ENCODE measurements at places on chromosomes 3 and 15.
A peak's percentile ranks its signal among the peaks of the same experiment; 100 is the strongest.

DNA sequence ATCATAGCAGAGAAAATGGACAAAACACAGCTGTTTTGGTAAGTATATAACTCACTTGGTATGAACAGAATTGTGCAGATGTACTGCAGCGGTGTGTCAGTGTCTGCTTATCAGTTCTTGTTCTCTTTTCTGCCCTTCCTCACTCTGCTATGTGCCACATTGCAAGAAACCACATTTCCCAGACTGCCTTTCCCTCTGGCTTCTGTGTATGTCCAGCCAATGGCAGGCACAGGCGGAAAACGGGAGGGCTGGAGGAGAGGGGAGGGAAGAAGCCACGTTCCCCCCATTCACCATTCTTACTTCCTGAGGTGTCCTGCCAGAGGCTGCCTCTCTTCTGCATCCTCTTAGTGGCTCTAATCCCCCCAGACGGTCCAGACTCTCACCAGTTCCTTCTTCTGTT lies 15.4 kb downstream of the HHLA2 start:
- no peak for DNase-seq

- DNase-seq: no peak
These were observed 66.4 kb upstream of the RPL35A start for GRCh38 chr3:197883541-197883940.

DNA sequence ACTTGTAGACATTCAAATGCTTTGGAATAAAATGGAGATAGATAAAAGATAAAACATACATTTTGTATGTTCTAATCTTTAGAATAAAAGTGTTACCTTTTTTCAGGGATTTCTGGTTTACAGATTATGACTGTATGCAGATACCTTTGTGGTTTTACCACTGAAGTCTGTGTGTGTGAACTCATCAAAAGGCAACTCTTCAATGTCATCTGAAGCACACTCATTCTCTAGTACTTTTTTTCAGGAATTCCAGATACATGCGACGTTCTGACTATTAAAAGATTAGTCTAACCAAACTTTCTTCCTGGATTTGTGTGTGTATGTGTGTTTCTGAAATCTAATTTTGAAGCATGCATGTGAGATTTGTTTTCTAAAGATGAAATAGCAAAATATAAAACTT lies 188.6 kb downstream of the NLGN1 start:
- no peak for DNase-seq

DNA sequence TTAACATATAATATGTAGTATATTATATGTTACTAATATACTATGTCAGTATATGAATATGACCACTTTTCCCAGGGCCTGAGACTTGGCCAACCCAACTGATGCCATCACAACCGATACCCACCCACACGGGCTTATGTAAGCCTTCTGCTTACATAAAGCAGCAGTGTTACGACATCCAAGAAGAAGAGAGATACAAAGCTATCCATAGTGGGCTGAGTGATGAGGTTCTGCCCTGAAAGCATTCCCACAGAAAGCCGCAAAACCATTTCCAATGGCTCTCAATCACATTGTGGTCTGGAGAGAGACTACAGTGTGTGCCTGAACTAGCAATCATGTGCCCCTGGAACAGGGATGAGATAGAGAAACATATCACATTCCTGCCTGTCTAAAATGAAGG lies 177.9 kb downstream of the PLOD2 start:
- no peak for DNase-seq

DNA sequence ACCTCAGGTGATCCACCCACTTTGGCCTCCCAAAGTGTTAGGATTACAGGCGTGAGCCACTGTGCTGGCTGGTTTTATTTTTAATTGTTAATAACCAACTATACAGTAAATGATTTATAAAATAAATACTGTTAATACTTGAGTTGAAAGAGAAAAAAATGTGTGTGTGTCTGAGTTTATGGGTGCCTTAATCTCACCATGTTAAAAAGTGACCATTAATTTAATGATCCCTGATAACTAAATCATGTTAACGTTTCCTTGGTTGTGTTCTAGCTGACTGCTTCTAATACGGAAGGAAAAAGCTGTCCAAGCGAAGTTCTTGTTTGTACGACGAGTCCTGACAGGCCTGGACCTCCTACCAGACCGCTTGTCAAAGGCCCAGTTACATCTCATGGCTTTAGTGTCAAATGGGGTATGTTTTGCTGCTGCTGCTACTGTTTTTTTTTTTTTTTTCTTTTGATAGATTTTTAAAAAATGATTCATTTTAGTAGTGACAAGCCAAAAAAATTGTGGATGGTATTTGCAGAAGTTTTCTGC lies 113.5 kb downstream of the GHSR start:
- no peak for DNase-seq

DNA sequence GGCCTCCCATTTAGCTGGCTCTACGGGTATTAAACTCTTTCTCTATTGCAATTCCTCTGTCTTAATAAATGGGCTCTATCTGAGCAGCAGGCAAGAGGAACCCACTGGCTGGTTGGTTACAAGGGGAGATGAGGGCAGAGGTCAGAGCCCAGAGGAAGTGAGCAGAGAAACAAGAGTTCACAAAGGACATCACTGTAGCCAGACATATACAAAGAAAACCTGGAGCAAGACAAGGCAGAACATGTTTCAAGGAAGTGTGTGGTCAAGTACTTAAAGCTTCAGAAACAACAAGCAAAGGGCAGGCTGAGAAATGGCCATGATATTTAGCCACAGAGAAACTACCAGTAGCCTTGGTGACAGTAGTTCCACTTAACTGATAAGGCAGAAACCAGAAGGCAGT lies 24.3 kb downstream of the SUSD5 start:
- DNase-seq: no peak

- no peak for DNase-seq
These were observed 401 bp downstream of the ZSCAN29 start for GRCh38 chr15:43370310-43370974.

DNA sequence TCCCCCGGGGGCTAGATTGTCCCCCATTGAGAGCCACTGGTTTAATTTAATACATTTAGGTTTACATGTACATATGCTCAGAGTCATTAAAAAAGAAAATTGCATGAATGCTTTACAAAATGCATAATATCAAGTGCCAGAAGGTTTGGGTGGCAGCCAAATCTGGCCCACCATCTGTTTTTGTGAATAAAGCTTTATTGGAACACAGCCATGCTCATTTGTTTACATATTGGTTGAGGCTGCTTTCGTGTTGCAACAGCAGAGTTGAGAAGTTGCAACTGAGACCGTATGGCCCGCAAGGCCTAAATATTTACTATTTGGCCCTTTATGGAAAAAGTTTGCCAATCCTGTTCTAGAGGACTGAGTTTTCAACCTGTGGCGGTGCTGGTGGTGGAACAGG lies 32.1 kb upstream of the RGMA start:
- DNase-seq: peak; percentile 94

GRCh38 chr3:52225452-52226228 lies at the start of gene TLR9:
TSS of gene TLR9 (minus strand) at chr3:52225645. CDS start at chr3:52225529, 116 bp downstream.
- DNase-seq: no peak

DNA sequence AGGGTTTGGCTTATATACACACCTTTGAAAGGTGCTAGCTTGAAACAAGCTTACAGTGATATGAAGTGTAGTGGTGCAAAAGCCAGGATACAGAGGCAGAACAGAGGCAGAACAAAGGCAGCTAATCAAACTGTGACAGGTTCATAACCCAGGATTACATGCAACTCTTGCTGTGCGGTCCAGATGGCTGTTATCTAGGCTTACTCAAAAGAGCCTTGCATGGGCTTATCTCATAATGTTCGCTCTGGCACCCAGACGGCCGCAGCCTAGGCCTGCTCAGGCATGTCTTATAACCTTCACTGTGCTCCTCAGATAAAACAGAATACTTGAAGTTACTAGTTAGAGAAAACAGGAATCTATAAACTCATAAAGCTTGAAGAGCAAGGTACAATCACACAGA lies 22.8 kb upstream of the NOX5 start:
- DNase-seq: peak; percentile 73

GRCh38 chr3:105542282-105543019 lies 175.7 kb downstream of the ALCAM start:
- DNase-seq: peak; percentile 15

- DNase-seq: no peak
These were observed 11.1 kb upstream of the PSTPIP1 start for GRCh38 chr15:76983590-76984375.

DNA sequence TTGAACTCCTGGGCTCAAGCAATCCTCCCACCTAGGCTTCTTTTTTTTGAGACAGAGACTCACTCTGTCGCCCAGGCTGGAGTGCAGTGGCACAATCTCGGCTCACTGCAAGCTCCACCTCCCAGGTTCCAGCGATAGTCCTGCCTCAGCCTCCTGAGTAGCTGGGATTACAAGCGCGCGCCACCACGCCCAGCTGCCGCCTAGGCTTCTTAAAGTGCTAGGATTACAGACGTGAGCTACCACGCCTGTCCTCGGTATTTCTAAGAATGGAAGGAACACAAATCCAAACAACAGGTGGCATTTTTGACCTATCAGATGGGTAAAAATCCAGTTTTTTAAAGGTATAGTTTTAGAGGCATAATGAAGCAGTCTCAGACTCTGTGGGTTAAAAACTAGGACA lies 113.8 kb downstream of the ANP32A start:
- DNase-seq: no peak

DNA sequence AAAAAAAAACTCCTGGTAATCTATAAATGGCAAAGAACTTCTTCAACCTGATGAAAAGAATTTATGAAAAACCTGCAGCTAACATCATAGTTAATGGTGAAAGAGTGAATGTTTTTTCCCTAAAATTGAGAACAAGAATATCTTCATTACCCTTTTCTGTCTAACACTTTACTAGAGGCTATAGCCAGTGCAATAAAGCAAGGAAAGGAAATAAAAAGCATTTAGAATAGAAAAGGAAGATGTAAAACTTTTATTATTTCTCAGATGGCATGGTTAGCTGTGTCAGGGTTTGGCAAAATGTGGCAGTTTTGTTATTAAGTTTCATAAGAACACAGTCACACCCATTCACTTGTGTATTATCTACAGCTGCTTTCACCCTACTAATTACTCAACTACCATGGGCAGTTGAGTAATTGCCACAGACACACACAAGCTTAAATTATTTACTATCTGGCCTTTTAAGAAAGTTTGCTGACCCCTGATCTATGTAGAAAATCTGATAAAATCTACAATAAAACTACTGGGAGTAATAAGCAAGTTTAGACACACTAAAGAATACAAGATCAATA lies 465.1 kb downstream of the MAGI1 start:
- no peak for DNase-seq

GRCh38 chr15:58362262-58362922 lies 69.4 kb upstream of the LIPC start:
- DNase-seq: no peak

DNA sequence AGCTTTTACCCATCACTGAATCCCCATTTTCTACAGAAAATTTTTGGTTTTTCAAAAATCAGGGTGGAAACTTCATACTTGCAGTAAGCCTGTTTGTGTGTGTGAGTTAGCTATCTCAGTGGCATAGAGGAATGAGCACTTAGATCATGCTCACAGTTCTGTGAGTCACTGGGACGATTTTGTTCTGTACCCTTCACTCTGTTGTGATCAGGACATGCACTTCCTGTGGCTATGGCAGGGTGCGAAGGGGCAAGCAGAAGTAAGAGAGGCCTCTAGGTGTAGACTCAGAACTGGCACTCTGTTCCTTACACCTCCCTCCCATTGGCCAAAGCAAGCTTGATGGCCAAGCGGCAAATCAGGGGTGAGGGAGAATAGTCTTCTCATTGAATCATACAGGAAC lies 11.6 kb downstream of the NIPA2 start:
- no peak for DNase-seq

- DNase-seq: no peak
These were observed 1.4 kb downstream of the ACTC1 start for GRCh38 chr15:34793901-34794300.

GRCh38 chr3:120339362-120339761 lies 9.8 kb downstream of the LRRC58 start:
- no peak for DNase-seq

DNA sequence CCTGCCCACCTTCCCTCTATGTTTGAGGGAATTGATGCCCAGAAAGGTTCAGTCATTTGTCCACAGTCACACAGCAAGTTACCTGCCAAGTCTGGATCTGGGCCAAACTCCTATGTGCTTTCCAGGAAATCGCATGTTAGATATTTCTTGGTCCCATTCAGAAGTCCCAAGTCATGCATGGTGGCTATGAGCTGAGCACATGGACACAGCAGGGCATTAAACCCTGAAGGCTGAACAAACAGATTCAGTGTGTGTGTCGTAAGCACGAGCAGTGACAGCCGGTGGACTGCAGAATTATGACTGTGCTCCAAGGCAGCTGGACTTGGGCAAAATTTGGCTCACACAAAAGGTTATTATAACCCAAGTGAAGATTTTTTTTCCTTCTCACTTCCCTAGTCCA lies 11.4 kb upstream of the SLC6A6 start:
- DNase-seq: no peak

GRCh38 chr15:83061680-83062079 lies 5.4 kb downstream of the BTBD1 start:
- no peak for DNase-seq

DNA sequence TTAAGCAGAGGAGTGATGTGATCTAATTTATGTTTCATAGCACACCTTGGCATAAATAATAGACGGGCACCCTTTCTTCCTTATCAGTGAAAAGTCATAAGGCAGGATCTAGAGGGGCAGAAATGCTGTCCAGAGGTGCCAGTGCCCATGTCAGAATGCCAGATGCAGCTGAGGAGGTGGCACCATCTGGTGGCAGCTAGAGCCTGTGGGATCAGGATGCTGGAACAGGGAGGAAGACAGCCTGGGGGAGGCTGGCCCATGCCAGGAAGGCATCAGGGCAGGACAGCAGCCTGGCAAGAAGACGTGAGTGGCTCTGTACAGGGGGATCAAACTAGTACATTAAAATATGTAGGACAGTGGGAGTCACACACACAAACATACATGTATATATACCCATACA lies 16.5 kb downstream of the MYH15 start:
- peak; percentile 10 for DNase-seq

- DNase-seq: no peak
These were observed 273.1 kb downstream of the GABRG3 start for GRCh38 chr15:27244047-27244446.

- no peak for DNase-seq
These were observed 10.3 kb upstream of the CD47 start for GRCh38 chr3:108100906-108101660.

- DNase-seq: no peak
These were observed 72.1 kb upstream of the RARB start for GRCh38 chr3:25355998-25356397.

GRCh38 chr15:79171320-79172031 lies 80.9 kb upstream of the RASGRF1 start:
- no peak for DNase-seq

- no peak for DNase-seq
These were observed 370.2 kb downstream of the EPHB1 start for GRCh38 chr3:135165260-135165659.

DNA sequence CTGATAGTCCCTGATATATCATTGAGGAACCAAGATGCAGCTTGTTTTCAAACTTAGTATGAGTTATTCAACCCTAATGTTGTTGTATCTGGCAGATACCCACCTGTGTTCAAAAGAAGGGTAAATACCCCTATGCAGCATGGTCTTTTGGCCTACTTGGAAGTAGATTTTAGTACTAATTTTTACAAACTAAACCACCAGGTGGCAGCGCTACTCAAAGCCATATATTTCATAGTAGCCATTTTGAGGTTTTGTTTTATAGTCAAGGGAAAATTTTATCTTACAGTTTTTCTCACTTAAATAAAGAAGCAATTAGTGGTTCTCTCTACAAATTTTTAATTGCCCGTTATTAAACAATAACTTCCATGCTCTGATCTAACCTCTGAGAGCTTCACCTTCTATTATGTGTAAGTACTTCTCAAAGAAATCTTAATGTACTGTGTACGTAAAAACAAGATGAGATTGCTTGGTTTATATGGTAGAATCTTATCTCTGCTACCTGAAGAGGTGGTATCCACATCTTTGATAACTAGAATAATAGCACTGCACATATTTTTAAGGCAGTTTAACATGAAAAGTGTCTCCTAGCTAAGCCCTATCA lies 31.5 kb upstream of the MLF1 start:
- peak; percentile 77 for DNase-seq

Measured in NCI-H1694 (cell line).